Esophagus squamous epithelium (tissue), 5 donors: ENCODE measurements at places on chromosomes 12 and 14.

DNA sequence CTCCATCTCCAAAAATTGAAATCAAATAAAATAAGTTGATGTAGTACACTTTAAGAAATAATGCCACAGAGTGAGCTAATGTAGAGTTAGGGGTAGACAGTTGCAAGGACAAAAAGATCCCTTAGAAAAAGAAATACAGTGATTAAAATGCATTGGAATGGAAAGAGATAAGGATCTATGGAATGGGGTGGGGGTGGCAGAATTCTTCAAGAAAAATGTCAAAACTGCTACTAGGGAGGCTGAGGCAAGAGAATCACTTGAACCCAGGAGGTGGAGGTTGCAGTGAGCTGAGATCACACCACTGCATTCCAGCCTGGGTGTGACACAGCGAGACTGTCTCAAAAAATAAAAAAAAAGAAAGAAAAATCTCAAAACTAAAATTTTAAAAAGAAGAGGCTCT, 6.5 kb downstream of the OLR1 start:
- no peak for DNase-seq

GRCh38 chr14:94676495-94677185, 64.4 kb downstream of the SERPINA3 start:
- DNase-seq = no peak

- no peak for DNase-seq
Measured at GRCh38 chr12:51028813-51029150, 2.6 kb upstream of the SLC11A2 start.

GRCh38 chr14:60363275-60363674, 114.3 kb downstream of the PPM1A start:
- DNase-seq = no peak

DNA sequence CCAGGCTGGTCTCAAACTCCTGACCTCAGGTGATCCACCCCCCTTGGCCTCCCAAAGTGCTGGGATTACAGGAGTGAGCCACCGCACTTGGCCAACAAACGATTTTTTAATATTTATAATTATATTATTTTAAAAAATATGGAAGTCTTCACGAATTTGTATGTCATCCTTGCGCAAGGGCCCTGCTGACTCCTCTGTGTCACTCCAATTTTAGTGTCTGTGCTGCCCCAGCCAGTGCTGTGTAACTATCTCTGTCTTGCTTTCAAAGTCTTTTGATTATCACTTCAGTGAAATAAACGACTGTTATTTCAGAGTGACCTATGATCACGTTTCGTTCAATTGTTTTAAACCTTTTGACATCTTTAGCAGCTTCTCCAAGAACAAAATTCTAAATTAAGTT, 13.1 kb upstream of the MMP17 start:
- DNase-seq = no peak

- no peak for DNase-seq
Measured at GRCh38 chr12:6263931-6264330, 46.6 kb upstream of the PLEKHG6 start.

GRCh38 chr12:119459481-119459880, 125.0 kb downstream of the CCDC60 start:
- no peak for DNase-seq

- DNase-seq = no peak
Measured at GRCh38 chr12:101792046-101792931, 38.5 kb downstream of the GNPTAB start.

GRCh38 chr12:104054681-104055346, 4.8 kb upstream of the GLT8D2 start:
- no peak for DNase-seq

DNA sequence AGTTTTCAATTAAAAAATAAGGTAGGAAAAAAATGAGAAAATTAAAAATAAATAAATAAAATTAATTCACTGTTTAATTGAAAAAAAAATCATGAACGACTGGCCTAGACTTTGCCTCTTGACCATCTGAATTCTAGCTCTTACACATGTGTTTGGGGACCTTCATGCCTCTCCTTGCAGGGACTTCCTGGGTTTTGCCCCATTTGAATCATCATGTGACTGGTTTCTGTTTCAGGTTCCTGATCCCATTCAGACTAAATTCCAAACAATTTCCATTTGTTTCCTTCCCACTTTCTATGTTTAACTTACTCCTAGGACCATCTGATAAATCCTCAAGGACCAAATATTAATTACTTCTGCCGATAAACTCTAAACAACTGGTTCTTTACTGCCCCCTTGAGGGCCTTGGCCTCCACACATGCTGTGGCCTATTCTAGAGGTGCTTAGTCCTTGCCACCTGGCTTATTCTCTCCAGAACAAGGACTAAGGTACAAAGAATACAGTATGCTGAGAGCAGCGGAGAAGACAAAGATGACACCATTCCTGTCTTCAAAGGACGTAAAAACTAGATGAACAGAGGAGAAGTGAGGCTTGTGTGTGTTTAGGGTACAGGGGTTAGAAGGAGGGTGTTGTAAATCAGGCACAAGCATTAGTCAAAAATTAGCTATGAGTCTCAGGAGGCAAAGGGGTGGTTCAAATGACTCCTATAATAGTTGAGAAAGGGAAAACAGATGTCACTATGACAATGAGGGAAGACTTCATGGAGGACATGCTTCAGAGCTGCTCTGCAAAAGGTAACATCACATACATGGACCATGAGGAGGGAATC, 125.8 kb upstream of the AVPR1A start:
- no peak for DNase-seq

DNA sequence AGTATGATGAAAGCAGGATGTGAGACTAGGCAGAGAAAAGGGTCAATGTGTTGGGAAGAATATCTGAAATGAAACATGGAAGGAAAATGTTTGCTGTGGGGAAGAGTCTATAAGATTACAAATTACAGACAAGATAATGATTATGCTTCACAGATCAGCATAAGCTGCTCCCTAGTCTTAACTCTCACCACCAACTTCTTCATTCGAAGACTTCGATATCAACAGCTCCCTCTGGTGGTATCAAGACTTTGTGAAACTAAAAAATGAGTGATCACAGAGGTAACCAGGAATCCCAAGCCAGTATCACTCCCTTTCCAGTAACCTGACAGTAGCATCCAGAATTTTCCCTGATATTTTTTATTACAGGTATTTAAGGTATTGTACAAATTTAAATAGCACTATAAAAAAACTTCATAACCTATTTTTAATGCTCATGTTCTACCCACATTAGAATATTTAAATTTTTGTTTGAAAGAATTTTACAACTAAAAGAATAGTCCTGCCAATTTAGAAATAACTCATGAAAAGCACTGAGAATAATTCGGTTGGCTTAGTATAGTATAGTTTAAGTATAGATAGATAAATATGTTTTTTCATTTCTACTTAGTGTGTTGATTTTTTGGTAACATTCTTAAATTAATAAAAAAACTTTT, 84.4 kb downstream of the C2CD5 start:
- no peak for DNase-seq

DNA sequence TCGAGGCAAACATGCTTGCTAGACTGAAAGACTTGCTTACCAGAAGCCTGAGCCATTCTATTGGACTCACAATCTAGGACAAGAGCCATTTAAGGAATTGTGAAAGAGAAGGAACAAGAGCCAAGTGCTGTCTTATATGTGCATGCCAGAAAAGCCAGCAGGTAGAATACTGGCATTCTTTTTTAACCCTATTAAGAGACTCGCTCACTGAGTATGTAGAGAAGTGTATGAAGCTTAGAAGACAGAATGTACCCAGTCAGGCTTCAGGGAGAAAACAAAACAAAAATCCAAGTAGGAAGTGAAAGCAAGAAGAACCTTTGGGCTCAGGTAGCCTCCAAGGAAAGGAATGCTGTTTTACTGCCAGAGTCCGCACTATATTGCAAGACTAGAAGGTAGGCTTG, 65.9 kb downstream of the DCAF5 start:
- DNase-seq = no peak

DNA sequence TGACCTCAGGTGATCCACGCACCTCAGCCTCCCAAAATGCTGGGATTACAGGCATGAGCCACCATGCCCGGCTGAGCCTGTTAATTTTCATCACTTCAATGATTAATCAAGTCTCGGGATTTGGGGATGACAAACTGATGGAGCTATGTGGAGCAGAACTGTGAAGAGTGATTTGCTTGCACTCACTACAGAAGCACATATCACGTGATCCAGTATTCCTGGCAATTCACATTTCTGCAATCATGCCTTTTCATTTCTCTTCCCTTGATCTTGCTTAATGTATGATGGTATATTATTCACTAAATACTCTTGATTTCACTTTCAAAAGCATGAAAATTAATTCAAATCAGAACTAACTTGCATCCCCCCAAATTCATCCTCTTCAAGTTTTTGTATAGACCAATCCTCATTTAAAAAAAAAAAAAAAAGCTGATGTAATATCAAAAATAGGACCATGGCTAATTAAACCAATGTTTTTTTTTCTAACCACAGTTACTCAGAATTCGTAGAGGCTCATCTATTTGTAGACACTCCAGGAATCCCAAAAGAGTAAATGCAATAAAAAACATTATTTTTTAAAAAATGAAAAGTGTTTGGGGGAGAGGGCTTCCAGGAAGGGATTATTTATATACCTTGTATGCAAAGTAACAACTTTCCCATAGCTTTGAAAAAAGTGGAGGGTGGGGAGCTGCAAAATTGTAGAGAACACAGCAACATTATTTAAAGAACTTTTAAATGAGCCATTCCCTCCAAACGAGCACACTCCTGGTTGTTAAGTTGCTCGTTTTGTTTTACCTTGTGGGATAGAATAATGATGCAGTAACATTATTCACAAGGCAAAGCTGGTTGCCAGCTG, 7.0 kb upstream of the ATXN2 start:
- no peak for DNase-seq

- DNase-seq = no peak
Measured at GRCh38 chr12:4250691-4251090, 22.9 kb upstream of the CCND2 start.

GRCh38 chr12:99135376-99135775, 490.3 kb downstream of the APAF1 start:
- no peak for DNase-seq

DNA sequence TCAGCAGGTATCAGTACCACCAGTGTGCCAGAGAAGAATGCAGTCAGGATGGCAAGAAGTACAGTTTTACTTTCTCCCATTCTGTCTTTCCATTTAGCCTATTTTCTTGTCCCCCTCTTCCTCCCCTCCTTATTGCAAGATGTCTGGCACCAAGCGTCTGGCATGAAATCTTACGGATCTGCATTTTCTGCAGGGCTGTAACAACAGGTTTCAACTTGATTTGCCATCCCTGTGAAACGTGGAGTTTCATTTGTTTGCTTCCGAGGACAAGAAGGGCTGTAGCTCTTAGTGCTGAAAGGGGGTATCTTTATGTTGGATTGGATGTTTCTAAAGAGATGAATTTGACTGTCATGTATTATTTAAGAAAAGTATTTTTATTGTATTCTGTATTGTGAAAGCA, 1110.6 kb downstream of the BCL11B start:
- DNase-seq = no peak

- DNase-seq = no peak
Measured at GRCh38 chr12:47079981-47080724, 394 bp upstream of the AMIGO2 start.
